ENCODE measurements at places on chromosomes 7 and 10. TPM values are rescaled to one million over a fixed set of nuclear protein-coding genes. Genes with fewer than 3 reads are reported as not detected.

The PAPSS2 gene
- 0.07 TPM for total RNA-seq

The AKR1E2 gene
- total RNA-seq: 7.9 TPM

The CHST3 gene
- total RNA-seq: 0.63 TPM

GRCh38 chr10:95236068-95236903 lies 42.2 kb downstream of the ACSM6 start:
- H3K27me3 ChIP-seq: peaks cover 3% of the 10 kb centered on the region
- peak overlapping the region; percentile 50 for H3K4me3 ChIP-seq
- no peak for DNase-seq
- peak overlapping the region; percentile 83 for H3K27ac ChIP-seq
- peaks cover 16% of the 10 kb centered on the region for H3K36me3 ChIP-seq
- H3K4me1 ChIP-seq: peaks cover 25% of the 10 kb centered on the region

- H3K27me3 ChIP-seq: no peaks in the 10 kb centered on the region
- H3K4me3 ChIP-seq: no peak overlapping the region
- H3K27ac ChIP-seq: no peak overlapping the region
- no peaks in the 10 kb centered on the region for H3K4me1 ChIP-seq
- no peaks in the 10 kb centered on the region for H3K36me3 ChIP-seq
Observed at GRCh38 chr7:137096607-137097006, 228.2 kb downstream of the CHRM2 start.

DNA sequence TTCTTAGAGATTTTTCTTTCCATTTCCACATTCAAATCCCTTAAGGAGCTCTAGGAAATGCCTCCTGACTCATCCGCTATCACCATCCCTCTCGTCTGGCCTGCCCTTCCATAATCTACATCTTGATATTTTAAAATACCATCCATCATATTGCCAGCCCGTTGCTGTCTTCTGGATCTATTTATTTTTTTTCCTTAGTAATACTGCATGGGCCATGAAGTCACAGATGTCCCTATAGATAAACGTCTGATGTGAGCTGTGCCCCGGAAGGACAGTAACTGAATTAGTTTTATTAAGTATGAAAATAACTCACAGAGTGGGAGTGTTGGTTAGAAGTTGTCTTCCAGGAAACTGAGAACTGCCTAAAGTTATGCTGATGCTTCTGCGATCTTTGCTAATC lies 76.2 kb downstream of the KLF6 start:
- DNase-seq: no peak
- no peaks in the 10 kb centered on the region for H3K36me3 ChIP-seq
- peaks cover 2% of the 10 kb centered on the region for H3K4me1 ChIP-seq
- no peak overlapping the region for H3K27ac ChIP-seq
- no peak overlapping the region for H3K4me3 ChIP-seq

GRCh38 chr7:99631295-99632109 lies 14.8 kb downstream of the ZSCAN25 start:
- H3K36me3 ChIP-seq: peaks cover 67% of the 10 kb centered on the region
- peak; percentile 54 for DNase-seq
- H3K27ac ChIP-seq: peak overlapping the region; percentile 85
- no peak overlapping the region for H3K4me3 ChIP-seq
- no peaks in the 10 kb centered on the region for H3K27me3 ChIP-seq

The DLX5 gene
- total RNA-seq: not detected

The FLNC gene
- total RNA-seq: 0.09 TPM

The ANXA7 gene
- 171 TPM for total RNA-seq

The CALML3 gene
- total RNA-seq: not detected

- no peak for DNase-seq
- H3K36me3 ChIP-seq: no peaks in the 10 kb centered on the region
- H3K27me3 ChIP-seq: peaks cover 22% of the 10 kb centered on the region
- H3K27ac ChIP-seq: no peak overlapping the region
Observed at GRCh38 chr7:23353172-23353571, 54.0 kb downstream of the MALSU1 start.

DNA sequence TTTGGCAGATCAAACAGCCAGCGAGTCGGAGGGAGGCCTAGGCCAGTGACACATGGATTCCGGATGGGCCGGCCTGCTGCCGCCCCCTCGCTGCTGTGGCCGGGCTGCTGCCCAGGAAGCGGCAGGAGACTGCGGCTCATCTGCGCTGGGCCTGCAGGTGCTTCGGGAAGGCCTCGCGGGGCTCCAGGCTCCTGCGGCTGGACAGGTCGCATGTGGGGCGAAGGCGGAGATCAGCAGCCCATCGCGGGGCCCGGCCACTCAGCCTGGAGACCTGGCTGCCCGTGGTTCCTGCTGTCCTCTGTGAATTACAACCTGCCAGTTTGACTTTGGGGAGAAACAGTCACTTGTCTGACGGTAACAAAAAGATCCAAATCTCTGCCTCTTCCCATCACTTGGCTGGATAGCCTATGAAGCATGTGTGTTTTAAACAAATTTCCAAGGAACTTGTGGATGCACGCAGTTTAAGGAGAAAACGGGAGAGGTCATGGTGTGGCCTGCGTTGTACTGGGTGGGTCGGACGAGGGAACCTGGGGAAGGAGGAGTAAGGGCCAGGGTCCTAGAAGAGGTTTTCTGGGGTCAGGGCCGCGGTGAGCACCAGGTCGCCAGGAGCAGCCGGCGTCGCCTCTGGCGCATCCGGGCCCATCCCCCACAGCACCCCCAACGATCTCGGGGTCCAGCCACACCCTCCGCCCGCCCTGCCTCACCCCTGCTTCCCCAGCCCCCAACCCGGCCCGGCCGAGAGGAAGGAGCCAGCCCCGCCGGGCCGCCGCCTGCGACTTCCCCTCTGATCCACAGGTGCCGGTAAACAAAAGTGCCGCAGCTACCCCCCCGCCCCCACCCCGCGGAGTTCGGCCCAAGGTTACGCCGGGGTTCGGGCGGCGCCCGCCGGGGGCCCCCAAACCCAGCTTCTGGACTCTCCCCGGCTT lies 1.6 kb downstream of the SPOCK2 start:
- peak overlapping the region; percentile 96 for H3K4me3 ChIP-seq
- DNase-seq: peak; percentile 89
- peak overlapping the region; percentile 93 for H3K27ac ChIP-seq
- peaks cover 22% of the 10 kb centered on the region for H3K36me3 ChIP-seq
- H3K27me3 ChIP-seq: no peaks in the 10 kb centered on the region
- peaks cover 66% of the 10 kb centered on the region for H3K4me1 ChIP-seq

Measured in activated CD4-positive, alpha-beta T cell treated with anti-CD3 and anti-CD28 coated beads, Interleukin-2, amount 10 ng/mL, durations not matched to agents 24 days and 14 days (primary cell).